ENCODE measurements at places on chromosomes 2 and 18.

GRCh38 chr18:32674491-32674890, 98.3 kb downstream of the KLHL14 start:
- DNase-seq: no peak

GRCh38 chr18:36028859-36029258, 38.5 kb downstream of the RPRD1A start:
- DNase-seq: no peak

GRCh38 chr2:213806125-213806726, 522.0 kb downstream of the SPAG16 start:
- DNase-seq: no peak

DNA sequence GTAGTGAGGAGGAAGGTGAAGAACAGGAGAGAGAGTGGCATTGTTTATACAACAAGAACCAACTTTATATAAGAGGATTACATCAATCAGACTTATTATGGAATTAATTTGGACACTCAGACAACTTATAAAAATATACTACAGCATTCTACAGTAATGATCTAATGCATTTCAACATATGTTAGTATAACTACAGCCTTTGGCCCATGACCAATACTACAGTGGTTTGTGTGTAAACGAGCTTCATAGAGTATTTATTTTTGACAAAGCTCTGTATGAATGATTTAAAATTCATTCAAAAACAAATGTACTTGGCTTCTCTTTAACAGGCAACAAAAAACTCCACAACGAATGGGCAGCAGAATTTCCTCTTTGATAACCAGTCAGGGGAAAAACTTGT, 72.8 kb downstream of the ZNF521 start:
- no peak for DNase-seq

DNA sequence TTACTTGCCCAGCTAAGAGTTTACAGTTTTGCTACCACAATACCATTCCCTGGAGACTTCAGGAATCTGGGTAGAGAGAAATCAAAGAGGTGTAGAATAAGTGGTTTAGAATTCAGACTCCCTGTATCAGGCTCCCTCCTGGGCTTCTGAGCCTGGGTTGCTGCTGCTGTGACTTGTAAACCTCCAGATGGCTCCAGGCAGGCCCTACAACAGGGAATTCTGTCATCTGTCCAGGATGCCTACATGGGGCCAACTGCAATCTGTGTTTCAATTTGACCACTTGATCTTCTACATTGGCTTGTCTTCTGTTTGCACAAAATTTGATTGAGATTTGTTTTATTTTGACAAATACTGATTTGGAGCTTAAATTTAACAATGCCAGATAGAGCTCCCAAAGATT, 183.9 kb downstream of the RAD51AP2 start:
- DNase-seq: no peak

DNA sequence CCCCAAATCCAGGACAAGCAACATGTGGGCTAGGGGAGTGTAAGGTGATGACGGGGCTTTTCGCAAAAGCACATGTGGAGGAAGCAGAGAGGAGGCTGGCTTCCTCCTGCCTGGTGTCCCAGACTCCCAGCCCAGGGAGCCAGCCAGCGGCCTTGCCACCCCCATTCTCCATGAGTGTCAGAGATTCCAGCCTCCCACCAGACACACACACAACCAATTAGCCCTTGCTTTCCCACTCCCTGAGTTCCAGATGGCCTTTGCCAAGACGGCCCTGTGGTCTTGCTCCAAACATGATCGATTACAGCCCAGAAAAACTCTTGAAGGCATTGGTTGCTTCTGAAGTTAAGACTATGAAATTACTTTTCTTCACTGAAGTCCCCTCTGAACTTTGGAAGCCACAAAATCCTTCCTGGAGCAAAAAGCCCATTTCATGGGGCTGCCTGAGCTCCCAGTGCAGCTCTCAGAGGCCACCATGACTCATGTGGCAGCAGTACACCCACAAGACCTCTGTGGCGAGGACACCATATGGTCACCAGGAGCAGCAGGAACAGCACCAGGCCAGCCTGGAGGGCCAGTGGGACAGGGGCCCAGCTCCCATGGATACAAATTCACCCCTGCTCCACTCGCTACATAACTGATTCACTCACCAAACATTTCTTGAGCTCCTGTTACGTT, 69.1 kb upstream of the PID1 start:
- DNase-seq: no peak

- DNase-seq: no peak
These were observed 1010.9 kb upstream of the NXPH2 start for GRCh38 chr2:139790807-139791752.

DNA sequence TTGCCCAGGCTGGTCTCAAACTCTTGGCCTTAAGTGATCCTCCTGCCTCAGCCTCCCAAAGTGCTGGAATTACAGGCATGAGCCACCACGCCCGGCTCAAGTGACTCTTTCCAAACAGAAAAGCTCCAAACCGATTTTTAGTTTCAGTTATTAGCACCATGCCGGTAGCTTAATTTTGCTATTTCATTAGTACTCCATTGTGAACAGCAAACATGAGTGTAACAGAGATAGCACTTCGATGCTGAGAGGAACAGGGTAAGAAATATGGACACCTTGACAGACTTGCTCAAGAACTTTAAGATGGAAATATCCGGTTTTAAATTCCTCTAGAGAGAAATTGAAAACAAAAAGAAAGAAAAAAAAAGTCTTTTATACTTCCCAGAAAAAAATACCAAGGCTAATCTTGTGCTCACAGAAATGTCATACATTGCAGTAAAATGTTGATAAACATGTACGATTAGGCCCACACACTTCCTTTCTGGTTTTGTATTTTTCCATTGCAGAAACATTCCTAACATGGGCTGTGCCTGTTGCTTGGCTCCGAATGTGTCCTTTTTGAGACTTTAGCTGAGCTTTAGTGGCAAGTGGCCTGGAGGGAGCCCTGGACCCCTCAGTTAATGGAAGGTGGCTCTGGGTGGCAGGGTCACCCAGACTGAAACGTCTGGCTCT, 18.3 kb downstream of the FHL2 start:
- DNase-seq: no peak

GRCh38 chr2:186927867-186928191, 78.9 kb upstream of the ZSWIM2 start:
- no peak for DNase-seq

- DNase-seq: no peak
These were observed 27.6 kb upstream of the ASAP2 start for GRCh38 chr2:9178904-9179571.

DNA sequence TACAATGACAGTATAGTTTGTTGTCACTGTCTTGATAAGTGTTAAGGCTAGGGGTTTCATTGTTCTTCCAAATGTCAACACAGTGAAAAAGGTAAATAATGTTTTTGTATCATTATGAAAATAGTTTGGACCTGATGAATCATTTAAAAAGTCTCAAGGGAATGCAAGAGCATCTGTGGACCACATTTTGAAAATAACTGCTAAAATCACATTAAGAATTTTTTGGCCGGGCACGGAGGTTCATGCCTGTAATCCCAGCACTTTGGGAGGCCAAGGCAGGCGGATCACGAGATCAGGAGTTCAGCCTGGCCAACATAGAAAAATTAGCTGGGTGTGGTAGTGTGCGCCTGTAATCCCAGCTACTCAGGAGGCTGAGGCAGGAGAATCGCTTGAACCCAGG, 10.3 kb downstream of the SCN1A start:
- DNase-seq: no peak

GRCh38 chr18:77218642-77219041, 31.0 kb upstream of the GALR1 start:
- DNase-seq: no peak

- no peak for DNase-seq
These were observed 26.8 kb downstream of the SH3RF3 start for GRCh38 chr2:109155553-109156451.

- no peak for DNase-seq
These were observed 52.7 kb downstream of the RBMS1 start for GRCh38 chr2:160440888-160441287.

GRCh38 chr18:47120428-47120827, 29.9 kb downstream of the HDHD2 start:
- no peak for DNase-seq

- no peak for DNase-seq
These were observed 38.7 kb downstream of the LCT start for GRCh38 chr2:135798275-135798705.

DNA sequence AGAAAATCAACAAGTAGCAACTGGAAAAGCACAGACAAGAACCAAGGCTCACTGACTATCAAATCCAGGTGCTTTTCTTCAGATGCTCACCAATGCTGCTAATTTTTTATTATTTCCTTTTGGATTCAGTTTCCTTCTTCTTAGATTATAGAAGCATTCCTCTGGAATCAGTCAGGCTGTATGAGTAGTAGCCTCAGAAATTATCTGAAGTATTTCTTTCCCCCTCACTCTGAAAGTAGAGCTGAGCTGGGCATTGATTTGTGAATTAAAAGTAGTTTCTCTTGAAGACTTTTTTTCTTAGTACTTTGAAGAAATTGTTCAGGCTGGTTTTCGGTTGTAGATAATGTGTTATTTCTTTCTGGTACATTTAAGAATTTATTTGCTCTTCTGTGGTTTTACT, 273.7 kb downstream of the NOL4 start:
- no peak for DNase-seq

GRCh38 chr2:68537809-68538208, 70.4 kb downstream of the APLF start:
- no peak for DNase-seq

DNA sequence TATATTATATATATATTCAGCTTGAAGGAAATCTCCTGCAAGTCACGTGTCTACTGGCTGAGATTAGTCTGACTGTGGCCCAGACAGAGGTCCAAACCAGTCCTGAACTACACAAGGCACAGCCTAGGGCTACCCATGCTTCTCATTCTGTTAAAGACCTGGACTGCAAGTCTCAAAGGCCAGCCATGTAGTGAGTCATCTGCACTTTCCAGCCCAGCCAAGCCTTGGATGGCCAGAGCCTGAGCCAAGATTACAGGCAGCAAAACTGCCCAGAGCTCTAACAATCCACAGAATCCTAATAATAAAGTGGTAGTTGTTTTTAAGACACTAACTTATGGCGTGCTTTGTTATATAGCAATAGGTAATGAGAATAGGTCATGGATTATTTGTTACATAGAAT, 259.6 kb downstream of the SS18 start:
- DNase-seq: no peak

GRCh38 chr2:79139423-79139822, 19.1 kb downstream of the REG1A start:
- no peak for DNase-seq

DNA sequence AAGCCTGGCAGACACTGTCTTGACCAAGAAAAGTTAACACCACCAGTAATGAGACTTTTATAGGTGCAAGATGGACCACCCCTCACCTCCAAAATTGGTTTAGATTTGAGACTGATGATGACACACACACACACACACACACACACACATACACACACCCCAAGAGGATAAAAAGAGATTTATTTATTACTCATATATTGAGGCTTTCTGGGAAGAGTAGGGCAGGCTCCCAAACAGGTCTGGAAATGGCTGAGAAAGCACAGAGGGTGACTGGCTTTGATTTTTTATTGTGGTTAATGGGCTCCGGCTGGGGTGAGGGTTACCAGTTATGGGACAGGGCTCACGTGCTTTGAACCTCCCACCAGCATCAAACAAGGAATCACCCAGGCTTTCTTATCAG, 54.2 kb upstream of the ADAM23 start:
- no peak for DNase-seq

GRCh38 chr2:147980940-147981528, 39.5 kb downstream of the ORC4 start:
- no peak for DNase-seq

DNA sequence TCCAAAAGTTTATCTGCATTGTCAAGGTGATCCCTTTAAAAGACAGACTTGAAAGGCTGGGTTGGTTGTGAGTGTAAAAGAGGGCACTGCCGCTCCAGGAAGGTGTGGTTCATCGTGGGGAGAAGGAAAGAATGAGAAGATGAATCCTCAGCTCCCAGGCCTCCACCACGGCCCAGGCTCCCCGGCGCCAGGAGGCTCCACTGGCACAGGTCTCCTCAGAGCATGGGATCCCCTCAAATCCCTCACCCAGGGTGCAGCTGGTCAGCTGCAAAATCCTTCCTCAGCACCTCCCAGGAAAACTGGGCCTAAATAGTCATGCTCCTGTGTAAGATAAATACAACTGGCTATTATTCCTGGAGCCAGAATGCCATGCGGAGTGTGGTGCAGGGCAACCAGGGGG, 221.1 kb downstream of the ZNF516 start:
- DNase-seq: no peak

- no peak for DNase-seq
These were observed 32.9 kb downstream of the ZC3H15 start for GRCh38 chr2:186518945-186519344.

GRCh38 chr2:140348826-140349225, 1568.6 kb upstream of the NXPH2 start:
- DNase-seq: no peak

- no peak for DNase-seq
These were observed 46.7 kb downstream of the FBXO48 start for GRCh38 chr2:68420254-68420910.

DNA sequence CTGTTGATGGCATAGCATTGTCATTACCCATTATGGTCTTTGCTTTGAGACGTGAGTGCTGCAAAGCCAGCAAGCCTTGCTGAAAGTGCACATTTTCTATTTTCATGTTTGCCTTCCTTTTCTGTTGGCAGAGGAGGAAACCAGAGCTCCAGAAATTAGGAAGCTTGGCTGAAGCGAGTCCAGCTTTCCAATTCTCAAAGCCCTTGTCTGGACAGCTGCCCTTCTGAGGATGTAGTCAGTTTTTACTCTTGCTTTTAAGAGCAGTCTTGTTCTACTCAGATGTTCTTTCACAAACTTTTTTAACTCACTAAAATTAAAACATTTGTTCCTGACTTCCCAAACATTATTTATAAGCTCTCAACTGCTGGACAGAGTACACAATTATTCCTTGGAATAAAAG, 93.8 kb downstream of the ICOS start:
- no peak for DNase-seq

DNA sequence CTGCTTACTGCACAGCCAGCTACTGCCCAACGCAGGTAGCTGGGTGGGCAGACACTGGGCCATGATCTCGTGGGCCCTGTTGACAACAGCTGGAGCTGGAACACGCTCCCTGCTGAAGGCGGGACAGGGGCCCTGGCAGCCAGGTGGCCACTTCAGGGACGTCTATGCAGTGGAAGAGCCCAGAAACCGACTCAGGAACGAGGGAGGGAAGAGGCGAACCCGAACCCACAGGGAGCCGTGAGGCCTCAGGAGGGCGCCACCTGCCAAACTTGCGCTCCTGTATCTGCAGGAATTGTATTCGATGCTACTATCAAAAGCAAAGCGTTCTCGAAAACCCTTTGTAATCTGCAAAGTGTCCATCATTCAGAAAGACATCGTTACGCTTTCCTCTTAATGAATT, 198.4 kb downstream of the EIPR1 start:
- no peak for DNase-seq

All from Peyer's patch (tissue), 4 donors.